ENCODE measurements at places on chromosomes 16 and 17.

DNA sequence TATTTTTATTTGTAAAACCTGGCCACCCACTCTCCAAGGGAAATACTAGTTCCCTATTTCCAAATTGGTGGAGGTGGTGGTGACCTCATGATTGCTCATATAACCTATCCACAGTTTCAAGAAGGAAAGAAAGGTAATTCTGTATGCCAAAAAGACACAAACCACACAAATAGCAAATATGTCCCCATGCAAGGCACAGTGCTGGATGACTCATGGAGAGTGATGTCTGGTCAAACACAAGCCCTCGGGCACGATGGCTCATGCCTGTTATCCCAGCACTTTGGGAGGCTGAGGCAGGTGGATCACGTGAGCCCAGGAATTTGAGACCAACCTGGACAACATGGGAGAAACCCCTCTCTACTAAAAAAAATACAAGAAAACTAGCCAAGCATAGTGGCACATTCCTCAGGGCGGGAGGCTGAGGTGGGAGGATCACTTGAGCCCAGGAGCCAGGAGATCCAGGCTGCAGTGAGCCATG lies 64.2 kb downstream of the GNA13 start:
- no peak for DNase-seq

- no peak for DNase-seq
These were observed 67.2 kb upstream of the CLEC3A start for GRCh38 chr16:77955127-77955526.

DNA sequence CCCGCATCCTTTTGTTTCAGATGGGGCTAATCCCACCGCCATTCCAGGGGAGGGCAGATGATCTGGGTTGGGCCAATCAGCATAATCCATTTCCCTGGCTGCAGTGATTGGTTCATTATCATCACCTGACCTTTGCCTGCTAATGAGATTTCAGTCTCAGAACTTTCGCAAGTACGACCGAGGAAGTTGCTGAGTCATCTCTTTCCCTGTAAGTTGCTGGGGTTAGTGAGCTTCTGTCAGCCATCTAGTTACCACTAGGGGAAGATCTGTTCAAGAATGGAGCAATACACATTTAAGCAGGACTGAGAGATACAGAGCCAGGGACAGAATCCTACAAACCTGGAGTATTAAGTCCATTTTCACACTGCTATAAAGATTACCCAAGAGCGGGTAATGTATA lies 65.3 kb upstream of the NUDT7 start:
- DNase-seq = no peak

DNA sequence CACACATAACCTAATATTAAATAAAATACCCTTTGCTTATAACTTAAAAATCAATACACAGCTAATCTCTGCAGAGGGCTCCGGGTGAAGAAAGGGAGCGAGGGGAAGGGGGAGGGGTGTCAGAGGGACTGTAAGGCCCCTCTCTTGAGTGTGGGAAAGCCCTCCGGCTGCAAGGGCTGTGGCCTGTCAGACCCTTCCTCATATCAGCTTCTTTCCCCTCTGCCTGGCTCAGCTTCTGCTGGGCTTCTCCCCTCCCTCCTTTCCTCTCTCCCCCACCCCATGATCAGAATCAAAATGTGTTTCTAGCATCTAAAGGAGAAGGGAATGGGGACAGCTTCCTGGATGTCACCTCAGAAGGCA lies 4.6 kb upstream of the SCRN2 start:
- DNase-seq = no peak

- no peak for DNase-seq
These were observed 28.1 kb downstream of the SCPEP1 start for GRCh38 chr17:57006040-57006439.

- no peak for DNase-seq
These were observed 20.9 kb downstream of the COIL start for GRCh38 chr17:56939869-56940484.

DNA sequence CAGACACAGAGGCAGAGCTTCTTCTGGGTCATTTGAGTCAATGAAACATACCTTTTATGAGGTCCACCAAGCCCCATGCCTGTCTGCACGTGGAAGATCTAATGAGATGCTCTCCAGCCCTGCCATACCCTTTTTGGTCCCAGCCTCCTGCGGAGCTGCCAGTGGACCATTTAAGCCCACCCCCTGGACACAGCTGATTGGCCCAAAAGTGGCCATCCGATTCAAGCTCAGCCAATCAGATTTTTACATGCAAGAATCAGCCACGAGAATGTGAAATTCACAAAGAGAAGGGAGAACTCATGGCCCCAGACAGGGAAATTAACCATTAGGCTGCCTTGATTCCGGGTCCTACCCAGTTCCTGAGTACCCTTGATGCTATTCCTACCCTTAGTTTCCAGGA lies 231.0 kb upstream of the EEF2KMT start:
- no peak for DNase-seq

DNA sequence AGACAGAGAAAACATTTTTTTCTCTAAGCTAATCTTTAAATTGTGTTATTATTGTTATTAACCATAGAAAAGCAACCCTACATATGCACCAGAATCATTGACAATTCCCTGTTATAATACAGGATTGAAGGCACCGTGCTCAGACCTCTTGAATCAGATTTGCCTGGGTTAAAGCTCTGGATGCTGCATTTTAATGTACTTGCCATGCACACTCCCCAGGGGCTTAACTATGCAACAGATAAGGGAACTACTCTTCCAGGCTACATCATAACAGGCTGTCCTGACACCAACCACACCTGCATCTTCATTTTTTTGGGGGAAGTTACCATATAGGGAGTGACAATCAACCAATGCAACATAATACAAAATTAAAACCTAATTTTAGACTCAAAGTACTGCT lies 1187.6 kb upstream of the CDH8 start:
- no peak for DNase-seq

- peak; percentile 76 for DNase-seq
These were observed 22.7 kb upstream of the GPRC5B start for GRCh38 chr16:19907161-19907992.

DNA sequence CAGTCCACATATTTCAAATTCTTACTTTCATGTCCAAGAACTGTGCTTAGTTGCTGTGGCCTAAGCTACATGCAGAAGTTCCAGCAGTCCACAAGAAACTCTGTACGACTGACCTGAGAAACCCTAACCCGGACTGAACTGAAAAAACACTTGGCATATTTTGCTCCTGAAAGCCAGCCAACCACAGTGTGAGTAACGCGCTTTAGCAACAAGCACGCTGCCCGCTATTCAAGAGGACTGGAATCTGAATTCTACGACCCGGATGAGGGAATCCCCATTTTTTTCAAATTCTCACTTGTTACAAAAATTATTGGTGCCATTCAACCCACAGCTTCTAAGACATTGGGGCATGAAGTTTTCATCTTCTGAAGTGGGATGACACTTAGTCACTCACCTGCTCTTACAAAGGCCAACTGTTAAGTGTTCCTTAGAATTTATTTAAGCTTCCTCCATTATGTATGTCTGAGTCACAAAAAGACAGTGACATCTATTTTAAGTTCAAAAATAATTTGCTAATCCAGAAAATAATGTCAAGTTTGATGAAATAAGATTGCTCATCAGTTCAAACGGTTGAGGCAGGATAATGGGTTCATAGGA lies 78.7 kb downstream of the CDYL2 start:
- no peak for DNase-seq

GRCh38 chr16:11006656-11007055 lies 62.3 kb downstream of the CLEC16A start:
- no peak for DNase-seq

GRCh38 chr16:84833144-84833500 lies 13.3 kb downstream of the CRISPLD2 start:
- DNase-seq = no peak

GRCh38 chr17:82386881-82387704 lies 15.5 kb downstream of the UTS2R start:
- no peak for DNase-seq

DNA sequence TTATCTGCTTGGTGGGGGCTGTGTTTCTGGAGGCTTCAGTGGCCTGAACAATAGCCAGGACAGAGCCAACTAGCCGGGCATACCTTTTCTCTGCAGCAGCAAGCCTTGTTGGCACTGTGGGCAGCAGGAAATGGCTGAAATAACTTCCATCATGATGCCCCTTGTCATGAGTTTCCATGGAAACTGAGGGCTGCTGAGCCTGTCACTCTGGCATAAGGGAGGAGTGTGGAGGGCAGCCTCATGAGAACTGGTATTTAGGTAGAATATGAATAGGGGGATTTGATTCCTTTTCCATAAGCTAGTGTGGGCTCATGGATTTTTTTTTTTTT lies 39.4 kb downstream of the PLCG2 start:
- no peak for DNase-seq

DNA sequence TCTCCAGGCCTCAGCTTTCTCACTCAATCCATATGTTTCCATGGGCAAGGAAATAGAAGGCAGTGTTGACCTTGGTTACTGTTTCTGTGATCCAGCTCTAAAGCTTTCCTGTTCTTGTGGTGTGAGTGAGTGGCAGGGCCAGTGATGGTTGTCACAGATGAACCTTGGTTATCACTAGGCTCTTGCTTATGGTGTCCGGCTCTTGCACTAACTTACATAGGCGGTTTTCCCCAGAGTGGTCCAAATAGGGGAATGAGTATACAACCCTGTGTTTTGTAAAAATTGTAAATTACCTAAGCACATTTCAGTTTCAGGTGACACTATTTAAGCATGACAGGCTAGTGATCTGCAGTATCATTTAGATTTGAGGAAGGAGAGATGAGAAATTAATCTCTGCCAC lies 6.8 kb downstream of the MFSD11 start:
- no peak for DNase-seq

- DNase-seq = no peak
These were observed 27.9 kb downstream of the SREBF1 start for GRCh38 chr17:17808706-17809432.

GRCh38 chr16:2816751-2817339 lies at the start of gene PRSS21:
Gene PRSS21, plus strand, starts transcription at chr16:2817237. Its CDS starts 32 bp downstream, at chr16:2817269.
- peak; percentile 22 for DNase-seq

DNA sequence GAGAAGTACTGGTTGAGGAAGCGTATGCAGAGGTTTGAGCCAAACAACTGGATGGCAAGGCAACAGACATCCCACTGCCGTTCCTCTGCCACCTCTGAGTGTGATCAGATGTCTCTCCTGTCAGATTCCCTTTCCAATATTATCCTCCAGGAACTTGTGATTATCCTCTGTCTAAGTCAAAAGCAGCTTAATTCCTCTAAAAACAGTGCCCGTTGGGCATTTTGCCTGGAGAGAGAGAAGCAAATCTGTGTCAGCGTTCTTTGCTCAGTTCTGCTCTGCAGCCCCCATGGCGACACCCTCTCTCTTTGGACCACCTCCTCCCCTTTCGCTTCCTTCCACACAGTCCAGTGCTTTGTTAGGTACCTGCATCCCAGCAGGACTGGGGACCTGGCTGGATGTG lies 56.1 kb upstream of the TBX2 start:
- no peak for DNase-seq

- no peak for DNase-seq
These were observed 209.6 kb upstream of the CACNG5 start for GRCh38 chr17:66625311-66625767.

DNA sequence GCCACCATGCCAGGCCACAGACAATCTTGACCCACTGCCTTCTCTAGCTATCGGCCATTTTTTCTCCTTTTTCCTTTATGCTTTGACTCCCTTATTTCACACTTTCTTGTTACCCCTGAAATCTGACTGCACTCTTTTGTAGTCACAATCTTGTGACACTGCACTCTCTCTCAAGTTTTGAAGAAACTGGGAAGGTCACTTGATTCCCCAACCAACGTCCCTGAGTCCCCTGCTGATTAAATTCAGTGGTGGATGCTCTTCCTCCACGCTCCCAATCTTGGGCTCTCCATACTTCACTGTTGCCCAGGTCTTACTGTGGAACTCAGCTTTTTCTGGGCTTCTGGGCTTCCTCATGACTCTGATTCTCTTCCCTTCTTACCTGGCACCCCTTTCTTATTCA lies 33.9 kb downstream of the PECAM1 start:
- DNase-seq = no peak

DNA sequence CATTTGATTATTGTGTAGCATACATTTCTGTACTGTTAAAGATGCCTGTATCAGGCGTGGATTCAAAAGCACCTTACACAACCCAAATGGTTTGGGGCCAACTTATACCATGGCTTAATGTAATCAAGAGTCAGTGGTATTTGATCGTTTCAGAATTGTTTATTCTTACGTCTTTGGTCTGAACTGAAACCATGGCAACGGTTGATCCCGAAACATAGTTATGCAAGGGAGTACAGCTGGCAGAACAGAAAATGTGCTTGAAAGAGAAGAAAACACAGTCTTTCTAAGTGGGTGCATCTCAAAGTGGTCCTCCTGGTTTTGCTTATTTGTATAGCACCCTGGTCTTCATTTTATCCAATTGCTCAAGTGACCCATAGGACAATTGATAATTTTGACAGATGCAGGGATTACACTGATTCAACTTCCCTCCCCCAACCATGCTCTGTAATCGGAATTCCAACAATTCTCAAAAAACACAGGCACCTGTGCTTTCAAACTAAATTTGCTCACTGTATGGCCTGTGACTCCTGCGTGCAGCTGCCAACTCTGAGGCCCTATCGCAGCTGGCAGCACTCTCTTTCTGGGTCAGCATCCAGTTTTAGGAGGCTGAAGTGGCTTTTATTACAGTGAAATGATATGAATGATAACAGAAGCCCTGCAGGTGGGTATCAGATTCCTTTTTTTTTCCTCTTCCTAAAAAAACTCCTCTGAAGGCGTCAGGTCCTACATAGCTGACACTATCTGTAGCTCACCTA lies 77.0 kb upstream of the AXIN2 start:
- DNase-seq = no peak

- DNase-seq = no peak
These were observed 210.8 kb downstream of the GSG1L start for GRCh38 chr16:27852681-27853080.

GRCh38 chr16:30401768-30402425 lies 5.5 kb upstream of the ZNF771 start:
- no peak for DNase-seq

GRCh38 chr17:44627513-44628242 lies 28.6 kb upstream of the MEIOC start:
- no peak for DNase-seq

GRCh38 chr17:78023042-78023441 lies 64.5 kb downstream of the TNRC6C start:
- DNase-seq = no peak

DNA sequence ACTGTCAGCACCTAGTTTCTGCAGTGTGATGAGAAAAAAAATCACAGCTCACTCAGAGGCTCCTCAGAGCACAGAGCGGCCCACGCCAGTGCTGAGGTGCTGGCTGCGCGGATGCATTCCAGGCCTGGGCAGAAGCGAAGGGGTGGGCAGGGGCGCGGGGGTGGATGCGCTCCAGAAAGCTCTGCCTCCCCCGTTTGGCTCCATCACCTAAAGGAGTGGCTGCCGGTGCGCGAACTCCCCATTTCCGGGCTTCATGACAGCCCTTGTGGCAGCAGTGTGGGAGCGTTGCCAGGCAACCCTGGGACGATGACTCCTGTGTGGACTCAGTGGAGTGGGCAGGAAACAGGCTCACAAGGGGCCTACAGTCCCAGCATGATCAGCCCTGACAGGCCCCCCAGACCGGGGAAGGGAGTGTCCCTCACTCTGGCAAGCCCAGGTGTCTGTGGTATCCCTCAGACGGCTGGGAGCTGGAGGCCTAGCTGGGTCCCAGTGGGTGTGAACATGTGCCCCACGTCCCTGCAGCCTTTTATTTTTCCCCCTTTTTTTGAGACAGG lies 32.8 kb upstream of the NUDT16L1 start:
- DNase-seq = peak; percentile 76

Measured in stimulated activated CD4-positive, alpha-beta T cell treated with anti-CD3 and anti-CD28 coated beads, Interleukin-4, amount 100 ng/mL, for 24 hours (primary cell).